RPMI8226 (cell line): ENCODE measurements at places on chromosomes 12 and 14.
A peak's percentile ranks its signal among the peaks of the same experiment; 100 is the strongest.

DNA sequence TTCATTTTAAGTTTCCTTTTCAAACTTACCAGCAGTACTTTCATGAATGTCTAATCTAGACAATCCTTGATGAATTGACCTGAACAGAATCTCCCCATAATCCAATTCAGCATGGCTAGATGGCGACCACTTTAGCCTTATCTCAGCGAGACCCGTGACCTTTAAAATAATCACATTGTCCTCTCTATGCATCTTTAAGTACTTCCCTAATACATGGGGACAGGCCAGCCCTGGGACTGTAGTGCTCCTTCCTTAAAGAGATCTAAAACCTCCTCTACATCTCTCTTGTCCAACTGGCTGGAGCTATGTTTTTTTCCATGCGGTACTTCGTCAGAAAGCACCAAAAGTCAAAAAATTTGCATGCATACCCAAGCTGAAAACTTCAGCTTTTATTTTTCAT, 746.0 kb downstream of the VRK1 start:
- no peak for DNase-seq

- no peak for DNase-seq
Measured at GRCh38 chr12:11596141-11596540, 53.3 kb upstream of the ETV6 start.

DNA sequence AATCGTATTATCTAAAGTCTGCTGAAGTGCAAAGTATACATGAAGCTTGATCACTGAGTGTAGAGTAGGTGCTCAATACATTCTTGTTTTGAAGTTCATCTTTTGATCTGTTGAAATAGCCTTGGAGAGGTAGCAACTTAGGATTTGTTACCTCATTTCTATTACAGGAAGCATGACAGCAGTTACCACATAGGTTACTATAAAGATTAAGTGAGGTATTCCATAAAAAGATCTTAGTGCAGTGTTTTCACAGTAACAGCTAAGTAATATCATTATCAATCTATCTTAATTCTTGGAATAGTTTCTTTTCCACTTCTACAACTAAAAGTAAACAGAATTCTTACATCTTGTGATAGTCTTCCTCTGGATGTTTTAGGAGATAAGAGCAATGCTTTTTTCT, 50.9 kb downstream of the BTBD7 start:
- no peak for DNase-seq

GRCh38 chr12:45989721-45990467, 480 bp downstream of the SCAF11 start:
- DNase-seq, result peak; percentile 75

- DNase-seq, result peak; percentile 23
Measured at GRCh38 chr14:93114713-93115068, 1.0 kb downstream of the ITPK1 start.

DNA sequence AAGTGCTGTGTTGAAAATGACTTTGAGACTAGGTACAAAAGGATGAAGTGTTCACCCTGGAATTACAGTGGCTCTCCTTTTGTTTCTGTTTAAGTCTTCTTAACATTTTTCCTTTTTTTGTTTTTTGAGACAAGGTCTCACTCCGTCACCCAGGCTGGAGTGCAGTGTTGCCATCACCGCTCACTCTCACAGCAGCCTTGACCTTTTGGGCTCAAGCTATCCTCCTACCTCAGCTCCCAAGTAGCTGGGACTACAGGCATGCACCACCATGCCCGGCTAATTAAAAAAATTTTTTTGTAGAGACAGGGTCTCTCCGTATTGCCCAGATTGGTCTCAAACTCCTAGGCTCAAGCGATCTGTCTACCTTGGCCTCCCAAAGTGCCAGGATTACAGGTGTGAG, 20.1 kb downstream of the ERC1 start:
- no peak for DNase-seq

DNA sequence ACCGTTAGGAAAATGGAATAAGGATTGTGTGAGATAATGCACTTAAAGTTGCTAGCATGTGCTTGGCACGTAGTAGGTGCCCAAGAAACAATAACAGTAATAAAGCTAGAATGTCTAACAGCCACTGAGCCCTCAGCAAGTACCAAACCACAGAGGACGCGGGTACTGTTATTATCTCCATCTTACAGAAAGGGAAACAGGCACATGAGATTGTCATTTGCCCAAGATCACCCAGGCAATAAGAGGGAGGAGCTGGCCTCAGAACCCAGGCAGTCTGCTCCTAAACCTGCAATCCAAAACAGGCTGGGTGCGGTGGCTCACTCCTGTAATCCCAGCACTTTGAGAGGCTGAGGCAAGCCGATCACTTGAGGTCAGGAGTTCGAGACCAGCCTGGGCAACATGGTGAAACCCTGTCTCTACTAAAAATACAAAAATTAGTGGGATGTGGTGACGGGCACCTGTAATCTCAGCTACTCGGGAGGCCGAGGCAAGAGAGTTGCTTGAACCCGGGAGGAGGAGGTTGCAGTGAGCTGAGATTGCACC, 5.1 kb upstream of the SDS start:
- DNase-seq, result no peak

- peak; percentile 65 for DNase-seq
Measured at GRCh38 chr14:49621114-49621881, 699 bp downstream of the MGAT2 start.

GRCh38 chr14:22908601-22909000, 10.3 kb downstream of the RBM23 start:
- DNase-seq, result no peak

GRCh38 chr12:79063258-79063657, 198.7 kb downstream of the SYT1 start:
- DNase-seq, result no peak

DNA sequence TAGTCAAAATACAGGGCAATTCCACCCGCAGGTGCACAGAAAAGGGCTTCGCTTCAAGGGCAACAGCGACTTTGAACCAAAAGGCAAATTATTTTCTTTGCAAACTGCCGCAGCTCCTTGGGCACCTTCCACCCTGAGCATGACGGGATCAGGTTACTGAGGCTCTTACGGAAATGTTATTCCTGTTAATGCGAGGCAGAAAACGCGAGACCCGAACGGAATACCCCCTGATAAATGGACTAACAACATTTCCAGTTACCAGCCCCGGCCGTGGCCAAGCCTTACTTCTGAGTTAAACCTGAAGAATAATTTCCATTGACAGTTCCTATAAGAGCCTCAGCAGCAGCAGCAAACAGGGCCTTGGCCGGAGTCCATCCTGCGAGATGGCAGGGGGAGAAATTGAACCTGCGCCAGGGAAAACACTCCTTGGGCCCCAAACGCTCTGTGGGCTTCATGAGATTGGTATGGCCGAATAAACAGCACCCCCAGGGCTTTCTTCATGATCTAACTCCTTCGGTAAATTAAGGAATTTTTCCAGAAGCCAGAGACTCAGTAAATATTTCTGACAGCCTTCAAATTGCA, 70.0 kb upstream of the DICER1 start:
- DNase-seq, result no peak

GRCh38 chr12:46435625-46436024, 63.1 kb upstream of the SLC38A2 start:
- DNase-seq, result no peak

DNA sequence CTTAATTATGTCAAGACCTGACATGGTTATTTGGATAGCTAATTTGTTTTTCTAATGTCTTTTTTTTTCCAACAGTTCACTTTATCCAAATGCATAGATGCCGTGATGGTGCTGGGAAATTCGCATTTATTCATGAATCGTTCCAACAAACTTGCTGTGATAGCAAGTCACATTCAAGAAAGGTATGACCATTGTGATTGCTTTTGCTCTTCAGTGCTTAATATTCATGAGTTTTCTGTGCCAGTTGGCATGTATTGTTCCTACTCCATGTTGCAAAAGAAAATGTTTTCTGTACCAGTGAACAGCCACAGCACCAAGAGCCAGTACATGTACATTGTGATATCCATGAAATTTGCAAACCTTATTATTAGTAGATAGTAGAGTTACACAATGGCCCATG, 11.8 kb downstream of the GTF2H3 start:
- DNase-seq, result no peak

GRCh38 chr14:100018482-100018881, 46.7 kb upstream of the EVL start:
- DNase-seq, result no peak

GRCh38 chr14:98230411-98230810, 1041.6 kb downstream of the BCL11B start:
- no peak for DNase-seq

DNA sequence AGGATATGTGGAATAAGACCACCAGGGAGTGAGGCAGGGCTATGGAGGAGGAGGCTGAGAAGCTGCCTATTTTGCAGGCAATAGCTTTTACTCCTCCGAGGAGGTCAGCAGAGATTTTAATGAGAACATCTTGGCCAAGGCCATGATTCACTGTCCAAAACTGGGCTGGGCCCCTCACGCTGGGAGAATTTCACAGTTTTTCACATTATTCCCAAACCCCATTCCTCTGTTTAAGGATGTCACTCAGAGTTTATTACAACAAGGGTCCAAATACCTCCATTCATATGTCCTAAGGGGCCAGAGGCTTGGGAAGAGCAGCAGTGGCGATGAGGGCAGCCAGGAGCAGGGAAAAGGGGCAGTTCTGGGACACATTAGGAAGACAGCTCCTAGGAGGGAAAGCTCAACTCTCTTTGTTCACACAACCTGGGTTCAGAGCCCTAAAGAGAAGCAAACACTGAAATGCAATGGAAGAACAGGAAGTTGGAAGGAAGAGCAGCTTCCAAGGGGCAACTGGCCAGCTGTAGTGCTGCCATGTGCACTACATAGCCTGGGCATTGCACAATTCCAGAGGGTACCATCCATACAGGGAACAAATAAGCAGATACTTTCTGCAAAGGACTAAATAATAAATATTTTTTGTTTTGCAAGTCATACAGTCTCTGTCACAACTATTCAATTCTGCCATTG, 283.2 kb downstream of the NUAK1 start:
- DNase-seq, result no peak

DNA sequence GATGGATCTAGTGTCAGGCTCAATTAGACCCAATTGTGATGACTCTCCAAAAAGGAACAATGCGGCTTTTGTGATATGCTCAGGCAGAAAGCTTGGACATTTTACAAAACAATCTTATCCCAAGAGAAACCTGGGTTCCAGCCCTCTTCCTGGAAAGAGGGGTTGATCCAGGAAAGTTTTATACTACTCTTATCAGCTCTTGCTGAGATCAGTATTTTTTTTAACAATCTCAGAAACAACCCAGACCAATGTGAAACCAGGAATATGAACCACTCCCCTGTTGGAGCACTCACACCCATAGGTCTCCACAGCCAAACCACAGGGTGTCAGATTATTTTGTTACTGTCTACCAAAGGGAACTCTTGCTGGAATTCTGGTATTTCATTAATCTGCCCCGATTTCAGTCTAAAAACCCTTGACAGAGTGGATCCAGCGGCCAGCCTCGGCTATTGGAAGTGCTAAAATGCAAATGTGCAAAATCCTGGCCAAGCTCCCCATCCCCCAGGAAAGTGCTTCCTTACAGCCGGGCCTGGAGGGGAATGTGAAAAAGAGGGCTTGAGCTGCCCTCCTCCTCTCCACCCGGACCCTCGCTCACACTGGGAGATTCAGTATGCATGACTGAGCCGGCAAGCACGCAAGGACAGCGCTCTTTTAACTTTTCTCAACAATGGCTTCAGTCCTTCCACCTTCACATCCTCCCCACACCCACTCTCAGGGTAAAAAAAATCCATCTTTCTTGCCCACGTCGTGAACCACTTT, 4.0 kb downstream of the FBXL14 start:
- DNase-seq, result no peak

- no peak for DNase-seq
Measured at GRCh38 chr12:101746196-101746595, 6.9 kb upstream of the SYCP3 start.

GRCh38 chr14:64830961-64831360, 48.7 kb downstream of the SPTB start:
- no peak for DNase-seq

DNA sequence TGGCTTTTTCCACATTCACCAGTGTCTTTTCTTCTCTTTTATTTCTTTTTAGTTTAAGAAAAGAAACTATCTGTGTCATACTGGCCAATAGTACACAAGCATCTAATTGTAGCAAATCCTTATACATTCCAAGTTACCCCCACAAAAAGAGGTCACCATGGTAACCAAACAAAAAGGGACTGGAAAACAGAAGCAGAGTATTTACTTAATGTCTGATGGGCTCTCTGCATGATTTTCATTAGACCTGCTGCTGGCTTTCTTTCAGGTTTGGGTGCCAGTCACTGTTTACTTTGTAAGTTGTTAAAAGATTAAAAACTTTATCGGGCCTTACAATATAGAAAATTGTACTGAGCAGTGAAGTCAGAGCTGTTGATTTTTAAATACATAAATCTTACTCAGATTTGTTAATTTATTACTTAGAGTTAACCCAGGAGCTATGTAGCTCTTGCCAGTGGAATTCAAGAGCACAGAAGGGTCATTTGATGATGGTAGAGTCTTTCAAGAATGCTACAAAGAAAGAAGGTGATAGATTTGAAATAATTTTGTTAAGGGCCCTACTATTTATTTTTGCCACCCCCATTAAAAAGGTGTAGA, 123.9 kb downstream of the BRMS1L start:
- DNase-seq, result no peak

DNA sequence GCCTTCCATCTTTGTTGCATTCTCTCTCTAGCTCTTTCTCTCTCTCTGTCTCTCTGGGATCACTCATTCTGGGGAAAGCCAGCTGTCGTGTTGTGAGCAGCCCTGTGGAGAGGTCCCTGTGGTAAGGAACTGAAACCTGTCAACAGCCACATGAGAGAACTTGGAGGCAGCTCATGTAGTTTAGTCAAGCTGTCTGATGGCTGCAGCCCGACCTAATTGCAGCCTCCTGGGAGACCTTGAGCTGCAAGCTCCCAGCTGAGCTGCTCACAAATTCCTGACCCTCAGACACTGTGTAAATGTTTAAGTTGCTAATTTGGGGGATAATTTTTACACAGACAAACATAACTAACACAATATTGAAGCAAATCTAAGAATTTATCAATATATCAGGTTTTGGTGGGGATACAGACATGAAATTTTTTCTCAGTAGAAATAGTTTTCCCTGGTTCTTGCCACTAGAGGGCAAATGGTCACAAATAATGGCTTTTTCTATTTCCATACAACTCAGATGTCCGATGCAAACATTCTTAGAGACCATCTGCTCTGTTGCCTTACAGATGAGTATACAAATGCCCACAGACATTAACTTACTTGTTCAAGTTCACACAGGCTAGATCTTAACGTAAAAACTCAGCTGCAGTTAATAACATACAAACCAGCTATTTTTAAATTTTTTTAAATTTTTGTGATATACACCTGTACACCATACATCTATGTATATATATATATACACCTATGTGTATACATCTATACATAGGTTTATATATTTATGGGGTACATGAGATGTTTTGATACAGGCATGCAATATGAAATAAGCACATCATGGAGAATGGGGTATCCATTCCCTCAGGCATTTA, 15.5 kb upstream of the KRR1 start:
- DNase-seq, result peak; percentile 78

GRCh38 chr12:6369916-6370575, 5.3 kb downstream of the SCNN1A start:
- no peak for DNase-seq

- DNase-seq, result no peak
Measured at GRCh38 chr12:2172491-2173214, 119.9 kb downstream of the CACNA1C start.
